Substantia nigra (tissue), 51 donors: ENCODE measurements at places on chromosomes 6 and 20.

DNA sequence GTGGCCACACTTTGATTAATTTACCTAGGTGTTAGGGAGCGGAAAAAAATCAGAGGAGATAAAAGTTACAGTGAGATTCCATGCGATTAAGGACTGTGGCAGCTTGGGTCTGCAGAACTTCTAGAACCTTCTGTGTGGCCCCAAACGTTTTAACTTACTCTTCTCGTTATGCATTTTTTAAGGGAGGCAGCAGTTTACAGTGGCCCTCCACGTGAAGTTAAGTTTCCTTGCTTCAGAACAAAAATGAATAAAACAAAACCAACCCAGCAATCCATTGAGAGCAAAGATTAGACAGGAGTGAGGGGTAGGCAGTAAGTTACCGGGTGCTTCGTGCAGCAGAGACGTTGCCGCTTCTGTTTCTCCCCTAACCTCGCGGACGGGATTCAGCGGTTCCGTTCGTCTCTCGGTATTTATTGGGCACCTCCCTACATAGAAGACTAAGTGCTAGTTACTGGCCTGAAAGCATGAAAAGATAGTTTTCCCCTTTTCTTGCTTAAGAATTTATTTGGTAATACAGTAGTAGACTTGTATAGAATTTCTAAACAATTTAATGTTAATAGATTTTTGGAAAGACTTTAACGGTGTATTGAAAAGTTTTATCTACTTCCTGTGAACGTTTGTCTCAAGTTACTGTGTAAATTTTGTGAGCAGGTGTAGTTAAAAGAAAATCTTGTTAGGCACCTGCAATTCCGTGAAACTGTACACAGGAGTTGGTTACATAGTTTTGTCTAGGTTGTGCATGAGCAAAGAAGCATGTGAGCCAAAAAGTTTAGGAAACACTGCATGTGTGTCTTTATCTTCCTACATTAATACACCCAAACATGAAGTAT is 1.1 kb downstream of the BAG2 start:
- no peak for DNase-seq

- DNase-seq, result no peak
Observed at GRCh38 chr6:160137989-160138835, 16.6 kb downstream of the SLC22A1 start.

DNA sequence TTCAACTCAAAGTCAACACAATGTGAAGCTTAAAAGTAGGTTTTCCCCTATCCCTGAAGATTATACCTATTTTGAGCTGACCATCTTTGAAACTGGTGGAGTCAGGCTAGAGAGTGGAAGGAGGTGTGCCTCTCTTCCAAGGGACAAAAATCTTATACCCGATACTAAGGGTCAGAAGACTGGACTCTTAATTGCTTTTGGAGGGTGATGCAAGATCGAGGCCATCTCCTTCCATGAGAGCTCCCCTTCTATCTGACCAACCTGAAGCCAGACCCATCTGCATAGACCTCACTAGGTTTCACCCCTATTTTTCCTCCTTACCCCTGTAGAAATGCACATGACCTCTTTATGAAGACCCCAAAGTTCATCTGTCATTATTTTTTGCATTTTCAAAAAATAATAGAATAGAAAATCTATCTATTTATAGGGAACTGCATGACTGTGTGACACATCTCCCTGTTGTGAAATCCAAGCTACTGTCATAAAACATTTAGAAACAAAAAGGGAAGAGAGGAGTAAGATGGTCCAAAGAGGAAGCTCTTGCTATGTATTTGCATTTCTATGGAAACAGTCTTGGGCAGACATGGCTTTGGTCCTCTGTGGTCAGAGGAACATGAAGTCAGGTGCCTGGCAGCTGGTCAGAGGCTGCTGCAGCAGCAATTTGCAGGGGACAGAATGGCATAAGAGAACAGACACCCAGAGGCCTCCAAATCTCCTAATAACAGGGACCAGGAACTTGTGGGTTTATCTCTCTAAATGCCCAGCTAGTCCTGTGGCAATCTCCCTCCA is 349.2 kb downstream of the MAFB start:
- peak; percentile 32 for DNase-seq

GRCh38 chr6:147530132-147531060 is 21.9 kb downstream of the SAMD5 start:
- no peak for DNase-seq

DNA sequence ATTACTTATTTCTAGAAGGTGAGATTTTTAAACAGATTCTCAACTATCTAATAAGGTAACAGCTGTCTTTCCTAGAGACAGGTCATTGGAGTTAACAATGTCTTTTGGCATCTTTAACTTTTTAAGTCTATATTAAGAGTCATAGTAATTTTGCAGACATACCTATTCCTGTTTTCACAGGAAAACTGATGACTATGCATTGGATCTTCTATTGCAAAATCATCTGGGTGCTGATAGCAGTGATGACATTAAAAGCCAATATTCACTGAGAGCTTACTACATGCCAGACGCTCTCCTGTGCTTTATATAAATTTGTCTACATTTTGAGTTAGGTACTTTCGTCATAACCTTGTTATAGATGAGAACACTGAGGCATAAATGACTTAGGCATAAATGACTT is 462.4 kb upstream of the MARCKS start:
- no peak for DNase-seq

GRCh38 chr6:161750686-161751085 is 476.8 kb upstream of the AGPAT4 start:
- DNase-seq, result no peak

GRCh38 chr6:53418288-53418687 is 69.5 kb upstream of the ELOVL5 start:
- DNase-seq, result no peak

- no peak for DNase-seq
Observed at GRCh38 chr6:170180671-170181337, 110.1 kb downstream of the DLL1 start.

- peak; percentile 33 for DNase-seq
Observed at GRCh38 chr6:164106345-164106769, 691.8 kb downstream of the QKI start.

- no peak for DNase-seq
Observed at GRCh38 chr6:148779142-148779562, 32.3 kb downstream of the UST start.

DNA sequence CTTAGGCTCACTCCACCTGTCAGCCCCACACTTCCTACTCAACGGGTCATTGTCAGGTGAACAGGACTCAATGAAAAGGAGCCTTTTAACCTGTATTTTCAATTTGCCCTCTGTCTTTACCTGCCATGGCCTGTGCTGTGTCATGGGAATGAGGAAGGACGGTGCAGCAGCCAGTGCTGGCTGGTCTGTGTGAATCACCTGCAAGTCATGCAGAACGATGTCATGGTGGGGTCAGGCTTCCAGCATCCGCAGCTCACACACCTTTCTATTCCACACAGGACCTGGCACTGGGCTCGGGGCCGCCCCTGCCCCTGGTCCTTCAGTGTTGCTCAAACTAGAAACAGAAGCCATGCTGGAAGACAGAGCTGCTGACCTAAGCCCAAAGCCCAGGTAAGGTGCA is 188.7 kb upstream of the GMDS start:
- DNase-seq, result no peak

GRCh38 chr20:13430346-13431002 is 208.3 kb downstream of the TASP1 start:
- DNase-seq, result no peak

GRCh38 chr6:14083751-14084150 is 33.8 kb upstream of the CD83 start:
- no peak for DNase-seq

- no peak for DNase-seq
Observed at GRCh38 chr20:25285091-25285647, 37.3 kb downstream of the PYGB start.

DNA sequence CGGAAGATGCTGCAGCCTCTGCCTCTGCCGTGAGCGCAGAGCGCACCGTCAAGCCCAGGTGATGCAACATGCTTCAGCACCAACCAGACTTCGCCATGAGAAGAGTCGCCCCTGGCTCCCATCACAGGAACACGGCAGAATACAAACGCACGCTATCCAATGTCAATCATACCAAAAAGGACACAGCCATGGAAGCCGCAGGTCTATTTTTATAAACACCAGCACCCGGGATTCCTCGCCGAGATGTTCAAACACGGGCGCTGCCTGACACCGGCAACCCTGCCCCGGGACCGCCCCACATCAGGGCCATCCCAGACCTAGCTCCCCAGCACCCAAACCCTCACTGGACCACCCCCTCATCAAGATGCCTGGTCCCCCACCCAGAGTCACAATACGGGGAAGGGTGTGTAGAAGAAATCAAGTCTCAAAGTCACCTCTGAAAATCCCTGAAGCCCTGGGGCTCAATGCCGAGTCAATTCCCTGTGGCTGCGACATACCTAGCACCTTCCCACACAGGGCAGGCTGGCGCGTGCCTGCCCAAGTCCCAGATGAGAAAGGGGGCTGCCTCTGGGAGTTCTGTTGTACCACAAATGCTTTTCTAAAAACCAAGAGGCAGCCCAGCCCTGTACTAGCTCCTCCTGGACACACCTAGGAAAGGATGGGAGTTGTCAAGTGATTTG is 17.9 kb downstream of the TAF4 start:
- DNase-seq, result no peak

- no peak for DNase-seq
Observed at GRCh38 chr6:137489046-137490005, 4.9 kb downstream of the OLIG3 start.

GRCh38 chr6:12892151-12892550 is 175.6 kb downstream of the PHACTR1 start:
- DNase-seq, result no peak
